ENCODE measurements at places on chromosomes 7 and 10.

DNA sequence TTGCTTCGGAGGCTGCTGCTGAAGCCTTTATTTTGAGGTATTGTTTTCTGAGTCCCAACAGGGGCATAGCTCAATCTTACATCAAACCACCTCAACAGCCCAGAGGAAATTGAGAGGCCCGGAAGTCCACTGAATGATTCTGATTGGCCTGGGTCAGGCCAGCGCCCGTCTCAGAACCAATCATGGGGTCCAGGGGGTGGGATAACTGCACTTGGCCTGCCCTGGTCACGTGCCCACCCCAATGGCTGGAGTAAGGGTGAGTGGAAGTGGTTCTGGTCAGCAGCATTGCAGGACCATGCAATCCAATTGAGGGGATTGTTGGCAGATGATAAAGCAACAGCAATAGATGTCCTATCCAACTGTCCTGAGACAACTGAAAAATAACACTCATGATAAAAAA lies 190.6 kb downstream of the HERPUD2 start:
- 0 out of 3 replicates have a peak, but pooled peaks have one; percentile 32 for ATAC-seq

GRCh38 chr10:111277661-111278060 lies 200.8 kb downstream of the ADRA2A start:
- no peak for ATAC-seq

DNA sequence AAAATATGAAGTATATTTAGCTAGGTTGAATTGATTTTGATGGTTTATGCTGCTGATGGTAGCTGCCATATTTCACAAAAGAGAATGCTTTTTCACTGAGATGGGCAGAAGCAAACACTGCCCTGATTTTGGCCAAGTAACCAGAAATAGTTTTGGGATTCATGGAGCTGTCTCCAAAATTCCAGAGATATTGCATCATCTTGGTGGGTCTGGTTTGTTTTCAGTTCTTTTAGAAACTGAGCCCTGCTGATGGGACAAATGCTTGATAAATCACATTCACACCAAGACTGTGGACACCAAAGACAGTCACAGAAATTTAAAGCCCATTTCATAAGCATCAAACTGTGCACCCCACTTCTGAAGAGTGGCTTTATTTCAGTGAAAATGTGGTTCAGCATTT lies 140.5 kb downstream of the BICC1 start:
- ATAC-seq: peak; percentile 10

GRCh38 chr7:41238851-41239331 lies 464.0 kb downstream of the INHBA start:
- peak; percentile 65 for ATAC-seq

GRCh38 chr7:5594616-5595544 lies 171.2 kb upstream of the TNRC18 start:
- ATAC-seq: no peak

- no peak for ATAC-seq
These were observed 3.3 kb downstream of the MAP3K8 start for GRCh38 chr10:30437031-30437841.

GRCh38 chr7:23349484-23350157 lies 50.5 kb downstream of the MALSU1 start:
- ATAC-seq: peak; percentile 41

- no peak for ATAC-seq
These were observed 26.5 kb upstream of the CC2D2B start for GRCh38 chr10:95881316-95881715.

DNA sequence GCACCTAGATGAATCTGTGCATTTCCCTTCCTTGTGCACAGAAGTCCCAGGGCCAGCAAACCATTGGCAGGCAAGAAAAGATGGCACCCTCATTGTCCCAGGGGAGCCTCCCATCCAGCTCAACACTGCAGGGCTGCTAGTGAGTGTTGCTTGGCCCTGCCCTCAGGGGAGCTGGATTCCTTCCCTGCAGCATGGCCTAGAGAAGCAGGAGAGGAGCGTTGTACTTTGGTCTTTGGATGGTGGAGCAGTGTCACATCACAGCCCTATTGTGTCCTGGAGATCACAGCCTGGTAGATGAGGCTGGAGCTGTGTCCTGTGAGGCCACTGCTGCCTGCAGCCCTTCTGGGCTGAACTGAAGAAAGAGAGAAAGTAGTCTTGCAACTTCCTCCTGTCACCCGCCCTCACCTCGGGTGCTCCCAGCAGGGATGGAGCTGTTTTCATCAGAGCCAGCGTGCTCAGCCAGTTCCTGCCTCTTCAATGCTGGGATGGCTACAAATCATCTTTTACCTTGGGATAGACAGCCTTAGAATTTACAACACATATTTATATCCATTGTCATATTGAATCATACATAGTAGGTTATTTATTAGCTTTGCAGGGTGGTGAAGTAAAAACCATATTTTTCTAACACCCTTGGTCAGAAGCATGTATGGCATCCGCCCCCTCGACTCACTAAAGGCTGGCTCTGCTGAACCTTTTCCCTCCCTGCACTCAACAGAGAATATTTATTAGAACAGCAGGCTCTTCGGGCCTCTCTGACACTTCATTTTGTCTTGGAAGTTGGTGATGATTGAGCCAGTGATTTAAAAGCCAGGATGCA lies 43.1 kb upstream of the FAM180A start:
- no peak for ATAC-seq

- ATAC-seq: no peak
These were observed 15.0 kb downstream of the NOD1 start for GRCh38 chr7:30463405-30464145.

DNA sequence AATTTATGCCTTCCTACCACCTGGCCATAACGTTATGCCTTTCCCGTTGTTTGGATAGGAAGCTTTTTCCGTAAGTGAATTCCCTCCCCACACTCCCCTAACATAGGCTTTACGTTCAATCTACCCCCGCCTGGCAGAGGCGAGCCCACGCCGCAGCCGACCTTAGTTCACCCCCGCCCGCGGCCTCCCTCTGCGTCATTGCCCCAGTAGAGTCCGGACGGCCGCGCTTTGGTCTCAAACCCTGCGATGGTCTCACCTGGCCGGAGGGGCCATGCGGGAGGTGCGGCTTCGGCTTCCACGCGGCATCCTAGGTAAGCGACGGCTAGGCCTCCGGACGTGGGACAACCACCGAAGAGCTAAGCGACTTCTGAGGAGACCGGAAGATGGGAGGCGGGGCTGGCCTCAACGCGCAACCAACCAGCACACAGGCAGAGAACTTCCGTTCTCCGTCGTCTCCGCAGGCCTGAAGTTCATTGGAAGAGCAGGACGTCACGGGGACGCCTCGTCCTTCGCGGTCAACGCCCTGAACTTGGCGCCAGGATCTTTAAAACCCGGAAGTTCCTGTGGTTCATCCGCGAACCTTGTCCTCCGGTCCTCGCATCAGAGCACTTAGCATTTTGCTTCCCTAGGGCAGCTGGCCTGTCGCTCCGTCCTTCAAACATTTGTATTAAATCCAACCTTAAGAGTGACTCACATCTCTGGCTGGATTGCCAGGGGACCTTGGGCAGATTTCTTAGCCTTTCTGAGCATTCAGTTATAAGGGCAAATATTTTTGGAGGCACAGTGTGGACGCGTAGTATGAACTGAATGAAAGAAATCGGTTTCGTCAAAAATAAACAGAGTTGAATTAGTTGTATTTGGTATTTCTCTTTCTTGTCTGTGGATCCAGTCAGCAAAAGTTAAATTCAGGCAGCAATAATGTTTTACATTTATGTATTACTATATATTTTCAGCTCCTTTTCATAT lies at the start of gene CHCHD2:
Gene CHCHD2, minus strand, starts transcription at position 369 of the 966 bp plus-strand sequence. Its CDS starts 63 bp downstream, at position 306.
- peak; percentile 100 for ATAC-seq

- no peak for ATAC-seq
These were observed 124.6 kb upstream of the ZNF479 start for GRCh38 chr7:57256637-57257375.

GRCh38 chr7:99201027-99201426 lies 6.9 kb downstream of the KPNA7 start:
- ATAC-seq: no peak

DNA sequence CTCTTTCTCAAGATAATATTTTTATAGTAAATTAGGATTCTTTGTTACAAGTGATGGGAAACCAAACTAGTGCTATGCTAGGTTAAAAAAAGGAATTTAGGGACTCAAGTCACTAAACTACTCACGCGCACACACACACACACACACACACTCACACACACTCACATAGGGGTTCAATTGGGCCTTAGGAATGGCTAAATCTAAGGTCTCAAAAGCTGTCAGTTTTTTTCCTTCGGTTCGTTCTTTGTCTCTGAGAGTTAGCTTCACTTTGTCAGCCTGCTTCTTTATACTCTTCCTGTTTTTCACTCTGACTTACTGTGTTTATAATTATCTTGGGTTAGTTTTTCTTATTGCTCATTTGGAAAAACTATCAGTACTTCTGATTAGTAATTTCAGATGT lies 138.9 kb downstream of the ADK start:
- no peak for ATAC-seq

GRCh38 chr7:610141-610530 lies 90.5 kb upstream of the PDGFA start:
- no peak for ATAC-seq

GRCh38 chr7:27364344-27364758 lies 121.7 kb downstream of the EVX1 start:
- ATAC-seq: no peak

DNA sequence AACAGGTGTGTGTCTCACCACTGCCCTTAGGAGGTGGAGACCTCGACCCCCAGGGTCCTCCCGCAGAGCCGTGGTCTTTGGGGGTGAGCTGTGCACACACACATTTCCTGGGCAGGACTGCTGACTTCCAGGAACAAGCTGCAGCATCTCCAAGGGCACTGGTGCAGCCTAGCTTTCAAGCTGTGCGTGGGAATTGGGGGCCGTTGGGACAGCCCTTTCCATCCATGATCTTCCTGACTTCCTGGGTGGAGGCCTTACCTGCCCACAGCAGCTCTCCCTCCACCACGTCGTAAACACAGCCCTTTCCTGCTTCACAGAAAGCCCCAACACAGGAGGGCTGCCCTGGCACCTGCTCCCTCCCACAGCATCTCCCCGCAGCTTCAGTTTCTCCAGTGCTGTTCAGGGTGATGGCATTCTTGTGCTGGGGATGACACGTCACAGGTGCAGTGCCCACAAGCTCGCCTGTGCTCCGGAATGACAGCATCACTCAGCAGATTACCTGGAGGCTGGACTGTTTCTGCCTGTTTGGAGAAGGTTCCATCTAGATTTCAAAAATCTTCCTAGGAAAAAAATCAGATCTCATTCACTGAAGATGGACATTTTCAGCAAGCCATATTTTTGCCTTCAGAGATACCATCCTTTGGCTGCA lies 208.0 kb upstream of the PPP2R2D start:
- no peak for ATAC-seq

DNA sequence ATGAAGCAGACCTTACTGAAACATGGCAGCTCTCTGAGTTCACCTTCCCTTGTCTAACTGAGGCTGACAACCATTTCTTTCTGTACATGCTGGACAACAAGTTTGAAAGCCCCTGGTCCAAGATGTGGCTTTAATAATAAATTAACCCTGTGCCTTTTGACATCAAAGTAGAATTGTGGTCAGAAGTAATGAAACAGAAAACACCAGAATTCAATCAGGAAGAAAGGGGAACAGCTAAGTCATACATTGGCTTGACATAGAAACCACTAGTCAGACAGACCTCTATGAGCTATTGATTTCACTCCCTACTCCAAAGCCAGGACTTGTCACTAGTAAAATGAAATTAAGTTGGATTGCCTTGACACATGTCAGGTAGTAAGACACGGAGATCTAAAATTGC lies 175.2 kb upstream of the ASAH2 start:
- ATAC-seq: no peak

- ATAC-seq: peak; percentile 30
These were observed 36.4 kb downstream of the CNPY1 start for GRCh38 chr7:155509725-155510551.

GRCh38 chr7:64774204-64774842 lies 19.9 kb upstream of the ZNF138 start:
- no peak for ATAC-seq

DNA sequence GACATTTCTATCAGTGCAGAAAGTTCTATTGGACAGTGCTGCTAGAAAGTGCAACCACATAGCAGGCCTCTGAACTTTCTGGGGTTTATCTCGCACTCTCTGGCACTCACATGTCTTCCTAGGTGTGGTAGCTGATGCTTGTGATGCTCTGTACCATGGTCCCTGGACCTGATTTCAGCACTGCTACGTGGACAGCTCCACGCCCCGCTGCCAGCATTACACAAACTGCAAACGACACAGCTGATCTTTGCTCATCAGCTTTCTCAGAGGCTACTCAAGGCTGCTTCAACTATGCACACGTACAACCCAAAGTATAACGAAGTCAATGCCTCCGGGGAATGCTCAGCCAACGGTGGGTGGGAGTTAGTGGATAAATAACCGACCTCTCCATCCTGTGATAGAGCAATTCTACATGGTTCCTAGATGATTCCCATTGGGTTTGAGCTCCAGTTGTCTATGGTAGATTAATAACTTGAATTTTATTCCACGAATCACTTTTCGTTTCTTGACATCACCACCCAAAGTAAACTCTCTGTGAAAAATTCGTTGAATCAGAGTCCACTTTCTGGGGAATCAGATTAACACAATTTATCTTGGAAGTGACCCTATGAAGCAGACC lies 302.5 kb downstream of the ACTR3B start:
- no peak for ATAC-seq

- ATAC-seq: no peak
These were observed 121.2 kb downstream of the BAMBI start for GRCh38 chr10:28798428-28798955.

DNA sequence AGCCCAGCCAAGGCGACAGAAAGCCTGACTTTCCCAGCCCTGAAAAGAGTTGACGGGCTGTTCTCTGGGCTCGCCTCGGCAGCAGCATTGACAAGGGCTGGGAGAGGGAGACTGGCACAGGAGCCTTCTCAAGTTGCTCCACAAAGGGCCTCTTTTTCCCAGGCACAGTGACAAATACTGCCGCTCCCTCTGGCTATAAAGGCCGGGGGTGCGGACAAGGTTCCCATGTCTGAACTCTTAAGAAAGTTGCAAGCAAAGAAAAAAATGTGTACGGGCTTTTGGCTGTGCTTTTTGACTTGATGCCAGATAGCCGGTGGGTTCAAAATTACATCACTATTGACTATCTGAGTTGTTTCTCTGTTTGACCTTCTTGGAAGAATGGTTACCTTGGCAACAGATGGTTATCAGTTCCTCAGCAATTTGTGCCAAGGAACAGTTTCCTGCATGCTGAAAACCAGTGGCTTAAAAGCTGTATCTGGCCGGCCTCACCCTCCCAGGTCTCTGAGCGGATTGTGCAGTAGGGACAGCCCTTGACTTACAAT lies 115.9 kb upstream of the EEPD1 start:
- ATAC-seq: peak; percentile 77

DNA sequence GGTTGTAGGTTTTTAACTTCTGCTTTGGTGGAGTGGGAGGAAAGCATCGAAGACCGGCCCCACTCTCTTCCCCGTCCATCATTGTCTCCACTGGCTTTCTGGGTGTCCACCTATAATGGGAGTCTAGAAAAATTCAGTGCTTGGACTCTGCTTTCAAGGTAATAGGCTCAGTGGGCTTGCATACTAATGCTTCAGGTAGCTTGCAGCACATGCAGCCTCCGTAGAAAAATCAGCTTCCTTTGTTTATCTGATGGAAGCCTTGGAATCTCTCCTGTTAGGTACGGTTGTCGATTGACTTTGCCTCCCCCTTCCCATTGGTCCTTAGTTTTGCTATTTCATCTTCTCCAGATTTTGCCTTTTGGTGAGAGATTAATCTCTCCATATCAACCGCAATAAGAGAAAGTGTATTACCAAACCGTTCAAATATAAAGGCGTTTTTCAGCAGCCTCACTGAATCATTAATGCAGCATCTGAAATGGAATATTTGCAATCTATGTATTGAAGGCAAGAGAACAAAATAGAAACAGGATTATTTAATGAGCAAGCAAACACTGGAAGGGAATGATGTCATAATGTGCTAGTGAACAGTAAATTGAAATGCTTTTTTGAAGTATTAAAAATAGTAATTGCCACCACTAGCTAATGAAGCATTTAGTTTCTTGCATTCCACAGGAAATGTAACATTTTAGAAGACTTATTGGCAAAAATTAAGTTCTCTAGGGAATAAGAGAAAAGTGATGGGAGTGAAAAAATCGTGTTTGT lies 944 bp downstream of the AVL9 start:
- peak; percentile 38 for ATAC-seq

Measured in SK-N-SH treated with all-trans-retinoic acid at 6 μM for 48 hours (cell line).